Jurkat, Clone E6-1 (cell line): ENCODE measurements at places on chromosomes 1 and 21.
A peak's percentile ranks its signal among the peaks of the same experiment; 100 is the strongest.

DNA sequence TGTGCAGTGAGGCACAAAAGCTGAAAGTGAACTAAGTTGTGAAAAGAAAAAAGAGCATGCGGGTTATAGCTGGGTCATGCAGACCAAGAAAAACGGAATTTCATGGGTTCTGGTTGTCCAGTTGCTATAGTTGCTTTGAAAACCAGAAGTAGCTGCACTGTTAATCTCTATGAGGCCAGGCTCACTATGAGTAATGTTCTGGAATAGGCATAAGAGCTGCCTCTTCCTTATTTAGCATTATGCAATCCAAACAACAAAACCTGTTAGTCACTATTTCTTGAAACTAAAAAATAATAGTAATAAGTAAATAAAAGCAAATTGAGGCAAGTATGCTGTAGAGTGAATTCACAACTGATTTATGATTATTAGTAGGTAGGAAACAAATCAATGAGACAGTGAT, 1383.7 kb downstream of the MRPL39 start:
- DNase-seq: no peak

DNA sequence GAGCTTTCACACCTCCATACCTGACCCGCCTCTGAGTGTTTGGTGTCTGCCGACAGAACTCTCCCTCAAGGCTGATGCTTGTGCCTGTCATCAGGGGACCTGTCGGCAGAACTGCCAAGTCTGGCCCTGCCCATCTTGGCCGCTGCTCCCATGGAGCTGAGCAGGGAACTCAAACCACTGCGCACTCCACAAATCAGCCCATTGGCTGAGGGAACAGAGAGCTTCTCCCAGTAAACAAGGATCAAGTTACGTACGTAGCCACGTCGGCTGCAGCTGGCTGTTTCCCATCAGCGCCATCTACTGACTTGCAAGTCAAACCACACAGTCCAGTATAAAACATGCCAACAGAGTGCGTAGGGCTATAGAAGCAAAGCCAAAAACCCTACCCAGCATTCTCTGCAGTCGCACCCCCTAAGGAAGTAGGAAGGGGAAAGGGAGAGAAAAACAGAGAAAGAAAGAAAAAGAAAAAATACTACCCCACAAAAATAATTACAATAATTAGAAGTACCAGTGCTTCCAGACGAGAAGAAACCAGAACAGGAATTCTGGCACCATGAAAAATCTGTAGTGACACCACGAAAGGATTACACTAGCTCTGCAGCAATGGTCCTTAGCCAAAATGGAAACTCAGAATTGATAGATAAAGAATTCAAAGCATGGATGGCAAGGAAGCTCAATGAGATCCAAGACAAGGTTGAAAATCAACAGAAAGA, 13.1 kb downstream of the KRTAP13-1 start:
- peak; percentile 70 for DNase-seq

GRCh38 chr1:198113342-198113750, 43.5 kb upstream of the NEK7 start:
- no peak for DNase-seq

DNA sequence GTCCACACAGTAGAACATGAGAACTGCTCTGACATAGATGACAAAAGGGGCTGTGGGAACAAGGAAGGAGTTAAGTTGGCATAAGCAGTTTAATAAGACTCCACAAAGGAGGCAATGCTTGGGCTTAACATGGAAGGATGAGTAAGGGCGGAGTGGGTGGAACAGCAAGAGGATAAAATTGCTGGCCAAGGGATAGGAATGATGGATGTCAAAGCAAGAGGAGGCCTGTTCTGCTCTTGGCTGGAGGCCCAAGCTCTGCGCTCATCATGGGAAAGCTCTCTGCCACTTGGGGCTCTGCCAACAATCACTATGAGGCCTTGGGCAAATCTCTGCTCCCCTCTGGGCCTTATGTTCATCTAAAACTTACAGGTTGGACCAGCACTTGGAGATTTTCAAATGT, 98.3 kb upstream of the CAMK1G start:
- no peak for DNase-seq

DNA sequence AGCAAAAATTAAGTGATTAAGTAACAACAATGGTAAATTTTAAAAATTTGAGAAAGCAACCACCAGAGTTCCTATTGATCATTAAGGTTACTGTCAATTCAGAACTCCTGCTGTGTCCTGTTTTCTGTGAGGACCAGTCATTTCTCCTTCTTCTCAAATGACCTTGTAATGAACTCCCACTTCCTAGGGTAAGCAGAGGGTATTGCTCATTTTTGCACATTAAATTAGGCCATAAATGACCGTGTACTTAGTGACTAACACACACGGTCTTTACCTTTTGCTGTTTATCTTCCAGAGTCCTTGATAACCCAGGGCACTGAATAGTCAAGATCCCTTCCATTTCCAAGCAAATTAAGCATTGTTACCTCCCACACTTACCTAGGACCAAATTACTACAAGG, 227.5 kb upstream of the LYPLAL1 start:
- no peak for DNase-seq

DNA sequence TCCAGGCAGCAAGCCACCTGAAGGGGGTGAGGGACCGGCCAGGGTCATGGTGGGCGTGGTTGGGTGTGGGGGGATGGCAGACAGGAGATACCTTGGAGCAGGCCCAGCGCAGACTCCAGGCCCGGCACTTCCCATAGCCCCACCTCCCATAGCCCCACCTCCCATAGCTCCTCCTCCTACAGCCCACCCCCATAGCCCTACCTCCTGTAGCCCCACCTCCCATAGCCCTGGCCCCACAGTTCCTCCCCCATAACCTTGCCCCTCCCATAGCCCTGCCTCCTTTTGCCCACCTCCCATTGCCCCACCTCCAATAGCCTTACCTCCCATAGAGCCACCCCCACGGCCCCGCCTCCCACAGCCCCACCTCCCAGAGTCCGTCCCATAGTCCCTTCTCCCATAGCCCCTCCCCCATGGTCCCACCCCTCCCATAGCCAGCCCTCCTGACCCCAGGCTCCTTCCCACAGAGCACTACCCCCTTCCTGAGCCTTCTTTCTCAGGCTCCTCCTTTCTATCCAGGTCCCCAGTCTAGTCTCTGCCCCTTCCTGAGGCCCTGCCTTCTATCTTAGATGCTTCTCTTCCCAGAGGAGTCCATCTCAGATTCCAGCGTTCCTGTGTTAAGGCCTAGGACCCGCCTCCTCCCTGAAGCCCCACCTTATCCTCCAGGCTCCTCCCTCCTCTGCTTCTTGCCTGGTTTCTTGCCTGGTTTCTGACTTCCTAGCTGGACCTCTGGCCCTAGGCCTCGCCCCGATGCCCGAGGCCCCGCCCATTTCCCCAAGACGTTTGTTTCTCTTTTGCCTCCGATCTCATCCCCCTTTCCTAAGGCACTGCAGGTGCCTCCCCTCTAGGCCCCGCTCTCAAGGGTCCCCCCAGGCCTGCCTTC, 46.8 kb downstream of the PTPRU start:
- peak; percentile 57 for DNase-seq
